ENCODE measurements at places on chromosomes 2 and 18.

- no peak for DNase-seq
Observed at GRCh38 chr18:75433098-75433497, 5.6 kb upstream of the SMIM21 start.

- DNase-seq = no peak
Observed at GRCh38 chr2:231666171-231667095, 41.9 kb upstream of the PTMA start.

DNA sequence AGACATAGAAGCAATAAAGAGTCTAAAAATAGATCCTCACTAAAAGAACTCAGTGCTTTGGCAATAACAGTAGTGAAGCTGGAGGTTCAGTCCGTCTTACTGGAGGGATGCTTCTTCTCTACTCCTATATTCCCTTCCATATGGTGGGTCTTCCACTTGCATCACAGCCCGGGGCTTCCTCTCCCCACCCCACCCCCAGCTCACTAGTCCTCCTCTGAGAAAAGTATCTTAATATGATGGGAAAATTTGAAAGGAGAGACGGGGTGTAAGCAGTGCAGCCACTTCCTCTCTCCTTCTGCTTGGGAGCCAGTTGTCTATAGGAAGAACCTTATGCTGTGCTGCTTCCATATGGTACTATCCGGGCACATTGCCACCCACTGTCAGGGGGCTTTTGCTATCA, 57.2 kb upstream of the SPOPL start:
- no peak for DNase-seq

DNA sequence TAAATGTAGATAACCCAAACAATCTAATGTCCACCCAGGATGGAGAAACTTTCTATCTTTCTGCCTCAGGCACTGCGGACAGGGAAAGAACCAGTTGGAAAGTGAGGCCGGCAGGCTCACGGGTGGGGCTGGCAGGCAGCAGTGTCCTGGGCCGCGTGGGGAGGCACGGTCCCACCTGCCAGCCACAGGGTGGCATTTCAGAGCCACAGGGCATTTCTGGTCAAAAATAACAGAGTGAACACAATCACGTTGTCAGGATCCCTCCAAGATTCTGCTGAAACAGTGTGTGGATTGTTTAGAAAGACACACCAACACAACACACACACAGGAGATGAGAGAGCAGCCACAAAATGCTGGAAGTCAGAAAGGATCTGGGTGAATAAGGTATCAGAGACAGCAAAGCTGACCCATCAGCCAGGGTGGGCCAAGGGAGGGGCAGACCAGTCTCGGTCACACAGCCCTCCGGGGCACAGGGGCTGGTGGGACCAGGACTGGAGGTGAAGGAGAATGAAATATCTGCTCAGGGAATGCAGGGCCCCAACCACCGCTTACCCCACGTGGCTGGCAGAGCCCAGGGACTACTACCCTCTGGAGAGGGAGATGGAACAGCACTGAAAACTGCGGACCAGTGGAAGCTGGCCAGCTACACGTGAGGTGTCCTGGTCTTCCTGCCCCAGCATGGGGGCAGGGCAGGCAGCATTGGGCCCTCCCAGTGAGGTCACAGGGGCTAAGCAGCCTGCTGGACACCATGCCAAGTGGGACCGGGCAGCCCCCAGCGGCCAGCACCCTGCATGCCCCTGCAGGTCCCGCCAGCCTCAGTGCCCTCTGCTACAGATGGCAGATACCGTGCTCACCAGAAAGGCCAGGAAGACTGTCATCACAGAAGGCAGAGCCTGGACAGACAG, 173.9 kb downstream of the HDAC4 start:
- DNase-seq = no peak
